ENCODE measurements at places on chromosomes 3 and 15.

GRCh38 chr15:57683481-57683880 lies 23.0 kb upstream of the POLR2M start:
- DNase-seq, result no peak

GRCh38 chr3:104214937-104215336 lies 1151.8 kb upstream of the ALCAM start:
- DNase-seq, result no peak

DNA sequence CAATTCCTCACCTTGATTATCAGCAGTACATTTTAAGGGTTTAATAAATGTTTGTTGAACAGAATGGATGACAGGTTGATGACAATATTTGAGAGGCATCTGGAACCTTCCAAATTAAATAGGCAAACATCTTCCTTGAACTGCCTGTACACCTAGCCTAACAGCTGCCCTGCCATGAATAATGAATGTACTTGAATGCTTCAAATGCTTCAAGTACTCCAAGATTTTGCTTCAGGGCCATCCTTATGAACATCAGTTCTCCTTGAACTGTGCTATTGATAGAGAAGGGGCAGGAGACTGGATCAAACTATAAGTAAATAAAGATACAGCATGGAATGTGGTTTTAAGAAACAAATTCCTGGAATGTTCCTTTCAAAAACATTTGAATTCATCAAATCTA lies 136.8 kb downstream of the CHST2 start:
- DNase-seq, result no peak

DNA sequence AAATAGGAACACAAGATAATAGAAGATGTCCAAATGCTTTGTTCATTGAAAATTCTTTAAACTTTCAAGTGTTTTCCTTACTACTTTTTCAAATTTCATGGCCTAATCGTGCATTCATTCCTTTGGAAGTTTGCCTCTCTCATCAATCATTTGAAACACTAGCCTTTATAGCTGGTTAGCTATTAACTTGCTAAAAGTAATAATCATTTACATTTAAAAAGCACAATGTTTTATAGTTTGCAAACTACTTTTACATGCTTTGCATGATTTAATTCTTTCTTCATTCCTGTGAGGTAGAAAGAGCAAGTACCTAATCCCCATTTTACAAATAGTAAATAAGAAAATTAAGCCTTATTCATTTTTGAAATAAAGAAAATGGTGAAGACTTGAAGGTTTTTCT lies 137.4 kb upstream of the SLC7A14 start:
- DNase-seq, result no peak

DNA sequence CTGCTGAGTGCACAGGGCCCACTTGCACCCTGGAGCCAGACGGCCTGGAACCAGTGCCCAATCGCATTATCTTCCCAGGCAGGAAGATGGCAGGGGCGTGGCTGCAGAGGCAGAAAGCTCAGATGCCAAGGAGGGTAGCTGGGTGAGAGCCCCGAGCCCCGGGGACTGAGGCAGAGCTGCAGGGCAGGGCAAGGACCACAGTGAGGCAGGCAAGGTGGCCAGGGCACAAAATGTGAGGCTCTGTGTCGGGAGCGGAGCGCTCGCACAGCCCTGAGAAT lies 1.6 kb upstream of the CCDC33 start:
- DNase-seq, result no peak

GRCh38 chr3:176362191-176362731 lies 835.0 kb downstream of the TBL1XR1 start:
- no peak for DNase-seq

- DNase-seq, result no peak
Measured at GRCh38 chr3:60810881-60811280, 440.4 kb downstream of the FHIT start.

GRCh38 chr3:172839679-172840078 lies 89.2 kb downstream of the ECT2 start:
- DNase-seq, result no peak

DNA sequence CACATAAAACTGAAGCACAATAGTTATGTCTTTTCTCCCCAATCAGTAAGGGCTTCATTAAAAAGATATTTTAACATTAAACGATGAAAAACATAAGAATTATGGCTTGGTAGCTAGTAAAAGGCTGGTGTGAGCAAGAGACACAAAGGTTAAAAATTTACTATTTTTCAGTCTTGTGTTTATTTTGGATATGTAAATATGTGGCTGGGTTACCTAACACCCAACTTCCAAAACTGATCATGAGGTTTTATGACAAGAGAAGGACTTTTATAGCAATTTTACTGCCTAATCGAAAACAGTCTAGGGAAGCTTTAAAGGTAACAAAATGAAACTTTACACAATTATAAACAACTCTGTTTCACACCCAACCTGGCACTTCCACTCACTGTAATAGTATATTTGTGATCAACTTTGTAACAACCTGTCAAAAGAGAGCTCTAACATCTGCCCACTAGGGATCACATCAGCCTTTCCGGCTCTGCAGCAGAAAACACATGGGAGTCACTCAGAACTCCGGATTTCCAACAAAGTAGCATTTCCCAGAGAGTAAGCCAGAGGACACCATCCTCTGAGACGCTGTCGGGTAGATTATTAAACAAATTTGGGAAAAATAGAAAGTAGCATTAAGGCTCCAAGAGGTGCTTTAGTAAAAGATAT lies 123.4 kb upstream of the C2CD4B start:
- DNase-seq, result no peak

DNA sequence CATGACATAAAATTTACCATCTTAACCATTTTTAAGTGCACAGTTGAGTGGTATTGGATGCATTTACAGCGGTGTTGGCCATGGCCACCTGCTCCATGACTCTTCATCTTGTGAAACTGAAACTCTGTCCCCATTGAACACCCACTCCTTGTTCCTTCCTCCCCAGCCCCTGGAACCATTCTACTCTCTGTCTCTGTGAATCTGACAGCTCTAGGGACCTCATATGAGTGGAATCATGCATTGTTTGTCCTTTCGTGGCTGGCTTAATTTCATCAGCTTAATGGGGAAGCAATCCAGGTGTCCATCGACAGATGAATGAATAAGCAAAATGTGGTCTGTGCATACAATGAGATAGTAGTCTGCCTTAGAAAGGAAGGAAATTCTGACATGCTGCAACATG lies 42.5 kb downstream of the PLXNA1 start:
- no peak for DNase-seq

- no peak for DNase-seq
Measured at GRCh38 chr15:36925653-36926426, 174.5 kb downstream of the MEIS2 start.

DNA sequence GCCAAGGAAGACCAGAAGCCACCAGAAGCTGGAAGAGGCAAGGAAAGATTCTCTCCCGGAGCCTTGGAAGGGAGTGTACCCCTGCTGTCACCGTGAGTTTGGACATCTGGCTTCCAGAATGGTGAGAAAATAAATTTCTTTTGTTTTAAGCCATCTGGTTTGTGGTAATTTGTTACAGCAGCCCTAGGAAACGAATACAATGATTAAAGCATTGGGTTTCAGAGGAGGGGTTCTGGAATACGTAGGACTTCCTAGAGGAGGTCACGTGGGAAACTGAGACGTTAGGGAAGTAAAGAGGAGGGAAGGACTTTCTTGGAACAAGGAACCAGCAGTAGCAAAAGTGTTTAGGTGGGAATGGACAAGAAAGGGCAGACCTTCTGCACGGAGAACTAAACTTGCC lies 377.7 kb downstream of the IL20RB start:
- DNase-seq, result no peak

- DNase-seq, result peak; percentile 18
Measured at GRCh38 chr3:57227930-57228751, 612 bp downstream of the APPL1 start.

GRCh38 chr15:100334456-100334855 lies 7.3 kb downstream of the ADAMTS17 start:
- no peak for DNase-seq

- no peak for DNase-seq
Measured at GRCh38 chr3:115627180-115628074, 4.1 kb downstream of the GAP43 start.

- DNase-seq, result no peak
Measured at GRCh38 chr15:37574985-37575384, 359.5 kb upstream of the TMCO5A start.

GRCh38 chr3:141346418-141346817 lies 21.9 kb upstream of the ZBTB38 start:
- no peak for DNase-seq

- DNase-seq, result peak; percentile 41
Measured at GRCh38 chr15:70535071-70535954, 228.0 kb downstream of the UACA start.

- DNase-seq, result peak; percentile 22
Measured at GRCh38 chr3:4271834-4272233, 31.3 kb upstream of the SETMAR start.

DNA sequence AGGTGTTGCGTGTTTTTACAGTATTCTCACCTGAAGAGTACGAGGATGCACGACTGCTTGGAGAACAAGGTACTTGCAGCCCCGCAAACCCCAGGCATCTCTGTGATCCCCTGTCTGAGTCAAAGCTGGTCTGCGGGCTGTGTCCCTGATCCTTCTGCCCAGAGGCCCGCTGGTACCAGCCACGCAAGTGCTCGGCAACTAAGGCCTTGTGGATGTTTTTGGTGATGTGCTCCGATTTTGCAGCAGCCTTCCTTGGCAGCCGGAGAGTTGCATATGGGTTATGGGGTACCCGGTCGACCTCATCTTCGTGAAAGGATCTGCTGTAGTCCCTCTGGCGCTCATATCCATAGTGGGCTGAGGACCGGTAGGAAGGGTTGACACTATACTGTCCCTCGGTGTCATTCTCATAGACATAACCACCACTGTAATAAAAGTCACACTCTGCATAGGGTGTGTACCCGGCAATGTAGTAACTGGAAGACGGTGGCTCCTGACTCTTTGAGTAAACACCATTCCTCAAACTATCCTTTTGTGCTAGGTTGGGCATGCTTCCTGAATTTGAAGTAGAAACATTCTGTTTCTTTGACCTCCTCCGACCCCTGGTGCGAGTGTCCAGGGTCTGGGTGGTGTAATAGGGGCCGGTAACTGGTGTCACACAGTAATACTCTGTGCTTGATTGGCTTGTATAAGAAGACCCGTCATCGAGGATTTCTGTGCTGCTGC lies 58.6 kb upstream of the LMOD3 start:
- no peak for DNase-seq

All from CD4-positive, alpha-beta T cell treated with Interferon alpha-2 for 1 hour (primary cell).